Choroid plexus epithelial cell (primary cell): ENCODE measurements at places on chromosomes 7 and 10.

GRCh38 chr7:95046494-95047240, 139.3 kb downstream of the PPP1R9A start:
- no peak for DNase-seq

- no peak for DNase-seq
These were observed 2.8 kb upstream of the UCN3 start for GRCh38 chr10:5361966-5362365.

- no peak for DNase-seq
These were observed 39.2 kb upstream of the MKLN1 start for GRCh38 chr7:131288450-131288849.

DNA sequence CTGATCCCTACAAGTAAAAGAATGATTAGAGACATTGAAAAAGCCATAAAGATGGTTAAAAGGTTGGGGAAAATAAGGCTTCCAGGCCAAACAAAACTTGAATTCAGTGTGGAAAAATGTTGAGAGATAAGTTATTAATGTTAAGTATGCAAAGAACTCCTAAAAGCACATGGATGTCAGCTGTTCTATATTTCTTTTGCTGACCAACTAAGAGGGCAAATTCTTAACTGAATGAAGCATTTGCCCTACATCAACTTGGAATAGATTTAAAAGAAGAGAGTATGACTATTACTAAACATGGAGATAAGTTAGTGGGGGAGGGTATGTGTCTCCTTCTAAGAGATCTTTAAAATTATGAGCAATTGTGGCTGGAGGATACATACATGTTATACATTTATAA, 124.8 kb downstream of the KIAA1217 start:
- peak; percentile 92 for DNase-seq

GRCh38 chr10:71998119-71998839, 34.1 kb downstream of the CHST3 start:
- no peak for DNase-seq

- no peak for DNase-seq
These were observed 96.9 kb upstream of the FGFR2 start for GRCh38 chr10:121694966-121695643.
